ENCODE measurements at places on chromosomes 7 and 10.

DNA sequence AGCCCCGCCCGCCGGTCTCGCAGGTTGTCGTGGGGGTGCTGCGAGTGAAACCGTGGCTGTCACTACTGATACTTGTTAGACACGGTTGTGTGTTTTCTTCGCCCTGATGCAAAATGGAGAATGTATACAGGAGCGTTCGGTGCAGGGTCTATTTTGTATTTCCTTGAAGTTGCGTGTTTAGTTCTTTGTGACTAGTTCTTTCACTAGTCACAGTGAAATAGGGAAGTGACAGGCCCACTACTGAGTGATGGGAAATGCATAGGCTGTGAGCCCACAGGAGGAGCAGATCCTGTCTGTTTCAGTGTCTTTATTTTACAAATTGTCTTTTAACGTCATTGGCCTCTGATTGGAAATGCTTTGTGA lies 675 bp downstream of the ABRAXAS2 start:
- no peak for DNase-seq

DNA sequence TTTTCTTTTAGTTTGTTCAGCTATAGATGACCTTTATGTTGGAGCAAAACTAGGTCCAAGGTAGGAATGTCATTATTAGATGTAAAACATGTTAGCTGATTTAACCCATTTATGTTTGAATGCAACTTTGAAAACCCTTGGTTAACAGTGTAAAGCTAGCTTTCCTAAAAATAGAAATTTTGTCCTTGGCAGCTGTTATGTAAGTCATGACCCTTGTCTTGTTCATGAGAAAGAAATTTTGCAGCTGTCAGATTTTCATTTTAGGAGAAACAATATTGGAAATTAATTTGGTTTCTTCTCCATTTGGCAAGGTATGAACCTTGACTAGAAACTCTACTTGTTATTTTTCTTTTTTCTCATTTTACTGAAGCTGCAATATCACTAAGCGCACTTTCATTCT lies 23.9 kb upstream of the CCAR1 start:
- no peak for DNase-seq

- no peak for DNase-seq
Observed at GRCh38 chr10:89870936-89871335, 169.5 kb downstream of the KIF20B start.

GRCh38 chr7:13049946-13050345 lies 362.5 kb downstream of the ARL4A start:
- no peak for DNase-seq

GRCh38 chr10:85490431-85490830 lies 876.2 kb downstream of the GRID1 start:
- DNase-seq: no peak

DNA sequence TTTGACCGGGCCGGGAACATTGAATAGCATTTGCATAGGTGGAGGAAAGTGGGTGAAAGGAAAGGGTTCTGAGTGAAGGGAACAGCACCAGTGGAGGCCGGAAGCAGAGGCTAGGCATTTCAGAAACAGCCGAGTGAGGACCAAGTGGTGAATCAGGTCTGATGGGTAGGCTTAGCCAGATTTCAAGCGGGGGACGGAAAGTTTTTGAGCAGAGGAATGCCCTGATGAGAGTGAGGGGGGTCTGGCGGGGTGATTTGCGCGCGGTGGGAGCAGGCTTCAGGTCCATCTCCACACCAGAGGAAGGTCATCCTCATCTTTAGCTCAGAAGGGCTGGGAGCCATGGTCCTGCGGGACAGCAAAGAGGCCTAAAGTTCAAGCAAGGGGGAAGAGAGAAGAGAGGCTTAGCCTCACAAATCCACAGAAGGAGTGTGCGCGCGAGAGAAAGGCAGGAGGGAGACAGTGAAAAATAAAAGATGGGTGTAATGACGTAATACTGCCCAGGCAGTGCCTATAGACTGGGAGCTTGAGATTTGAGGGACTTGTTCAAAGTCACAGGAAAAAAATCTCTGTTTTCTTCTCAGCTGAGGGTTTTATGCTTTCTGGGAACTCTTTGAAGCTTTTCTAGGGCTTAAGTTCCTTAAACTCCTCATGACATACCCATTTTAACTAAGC lies 1.0 kb upstream of the DENND2A start:
- DNase-seq: no peak

DNA sequence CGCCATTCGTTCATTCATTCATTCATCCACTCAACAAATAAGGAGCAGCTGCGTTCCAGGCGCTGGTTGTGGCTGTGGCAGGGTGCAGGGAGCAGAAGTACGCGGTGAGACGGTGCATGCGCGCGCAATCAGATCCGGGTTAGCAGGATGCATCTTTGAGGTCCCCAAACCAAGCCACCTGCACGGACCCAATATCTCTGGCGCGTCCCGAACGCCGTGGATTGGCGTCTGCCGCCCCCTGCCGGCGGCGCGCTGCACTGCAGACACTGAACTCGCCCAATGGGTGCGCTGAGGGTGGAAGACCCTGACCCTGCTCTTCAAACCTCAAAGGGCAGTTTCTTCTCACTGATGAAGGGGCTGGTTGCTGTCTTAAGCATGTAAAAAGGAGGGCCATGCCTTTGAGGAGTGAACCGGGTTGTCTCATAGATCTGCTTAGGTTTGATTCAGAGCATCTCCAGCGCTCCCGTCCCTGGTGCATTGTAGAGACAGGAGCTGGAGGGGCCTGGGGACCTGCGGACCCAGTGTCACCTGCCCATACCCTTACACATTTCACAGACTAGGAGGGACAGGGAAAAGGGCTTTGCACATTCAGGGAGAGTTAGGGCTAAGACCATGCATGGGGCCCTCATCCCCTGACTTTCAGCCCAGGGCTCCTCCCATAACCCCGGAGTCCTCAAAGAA lies 102.5 kb downstream of the RAMP3 start:
- peak; percentile 80 for DNase-seq

DNA sequence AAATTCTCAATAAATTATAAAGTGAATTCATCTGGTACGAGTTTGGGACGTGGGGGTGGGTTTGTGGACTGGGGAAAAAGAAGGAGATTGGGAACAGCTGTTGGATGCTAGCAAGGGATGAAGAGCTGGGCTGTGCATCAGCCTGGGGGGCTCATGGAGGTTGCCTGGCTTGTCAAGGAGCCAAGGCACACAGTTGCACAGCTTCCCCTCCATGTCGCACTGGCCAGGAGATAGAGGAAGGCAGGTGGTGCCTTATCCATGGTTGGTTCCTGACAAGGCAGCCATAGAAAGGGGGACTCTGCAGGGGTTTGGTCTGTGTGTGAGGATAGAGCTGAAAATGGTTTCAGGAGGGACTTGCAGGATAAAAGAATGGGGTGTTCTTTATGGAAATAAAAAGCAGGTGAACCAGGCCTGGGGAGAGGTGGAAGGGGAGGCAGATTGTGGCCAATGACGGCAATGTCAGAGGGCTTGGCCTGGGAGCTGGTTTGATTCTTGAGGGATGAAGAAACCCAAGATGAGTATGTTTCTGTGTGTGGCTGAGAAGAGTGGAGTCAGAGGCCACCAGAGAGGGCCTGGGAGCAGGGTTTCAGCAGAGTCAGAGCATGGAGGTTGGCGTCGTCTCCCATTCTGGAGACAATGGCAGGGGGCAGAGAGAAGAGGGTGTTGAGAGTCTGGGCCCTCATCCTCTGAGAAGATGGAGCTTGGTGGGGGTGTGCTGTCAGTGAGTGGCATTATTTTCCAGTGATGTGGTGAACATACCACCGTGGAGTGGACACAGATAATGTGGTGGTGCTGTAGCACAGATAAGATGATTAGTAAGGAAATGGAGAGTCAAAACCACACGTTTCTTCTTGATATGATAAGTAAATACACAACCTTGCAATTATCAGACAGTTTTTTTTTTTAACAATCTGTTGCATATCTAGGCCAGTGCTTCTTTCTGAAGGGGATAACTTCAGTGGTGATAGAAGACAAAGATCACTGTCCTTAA lies 108.2 kb downstream of the PTPN20 start:
- no peak for DNase-seq

DNA sequence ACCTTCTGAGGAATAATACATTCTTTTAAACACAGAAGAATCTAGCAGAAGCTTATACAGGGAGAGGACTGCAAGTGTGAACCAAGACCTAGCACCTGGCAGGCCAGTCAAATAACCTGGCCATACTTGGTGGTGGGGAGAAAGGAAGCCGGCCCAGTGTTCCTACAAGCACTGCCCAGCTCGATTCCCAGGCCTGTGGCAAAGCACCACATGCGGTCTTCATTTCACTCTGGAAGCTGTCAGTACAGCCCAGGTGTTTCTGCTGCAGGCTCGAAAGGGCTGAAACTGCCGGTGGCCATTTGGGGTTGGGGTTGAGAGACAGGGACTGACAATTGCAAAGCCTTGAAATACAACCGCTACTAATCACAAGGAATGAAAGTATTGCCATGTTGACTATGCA lies 50.8 kb upstream of the EGFR start:
- DNase-seq: no peak

GRCh38 chr7:2045559-2046405 lies 187.0 kb downstream of the MAD1L1 start:
- no peak for DNase-seq

DNA sequence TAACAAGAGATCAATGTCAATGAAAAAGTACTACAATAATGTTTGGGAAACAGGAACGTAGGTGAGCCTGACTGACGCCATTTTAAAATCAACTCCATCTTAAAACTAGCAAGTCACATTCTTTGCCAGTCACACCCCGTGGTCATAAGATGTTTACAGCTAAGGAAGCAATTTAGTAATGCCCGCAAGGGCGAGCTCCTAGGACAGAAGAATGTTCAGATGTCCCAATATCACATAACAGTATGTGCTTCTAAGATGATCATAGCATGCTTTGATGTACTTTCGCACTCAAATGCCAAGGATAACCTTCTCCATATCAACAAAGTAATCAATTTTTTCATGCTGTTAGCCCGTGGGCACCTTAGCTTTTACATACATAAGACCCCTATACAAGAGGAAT lies 113.8 kb upstream of the EGFR start:
- no peak for DNase-seq

DNA sequence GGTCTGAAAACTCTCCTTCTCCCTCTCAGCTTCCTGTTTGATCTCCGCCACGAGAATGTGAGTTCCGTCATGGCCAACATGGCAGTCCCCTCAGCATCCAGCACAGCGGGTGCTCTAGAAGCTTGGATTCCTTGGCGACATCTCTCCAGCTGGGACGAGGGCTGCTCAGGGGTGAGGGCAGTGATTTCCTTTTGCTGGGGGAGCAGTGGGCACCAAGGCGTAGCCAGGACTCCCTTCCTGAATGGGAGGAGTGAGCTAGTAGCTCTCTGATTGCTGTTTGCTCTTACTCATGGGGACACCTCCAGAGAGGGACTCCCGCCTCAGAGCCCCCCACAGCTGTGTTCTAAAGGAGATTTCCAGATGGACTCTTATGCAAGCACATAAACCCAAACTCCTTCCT lies 28.8 kb upstream of the CTBP2 start:
- no peak for DNase-seq

All from AG20443 (cell line).